HT1080 (cell line): ENCODE measurements at places on chromosomes 3 and 15. TPM values are rescaled to one million over a fixed set of nuclear protein-coding genes. Genes with fewer than 3 reads are reported as not detected.

The P2RY12 gene
- not detected in 2 replicates for total RNA-seq

The CCR8 gene
- total RNA-seq, result not detected in 2 replicates

The HAUS2 gene
- total RNA-seq, result 43.4 and 50.6 TPM in 2 replicates

The AHSG gene
- 0.32 TPM in 1 of 2 replicates, not detected in the other for total RNA-seq

The GOLGA8K gene
- total RNA-seq, result 0.14 and 0.47 TPM in 2 replicates

The CASR gene
- total RNA-seq, result not detected in 2 replicates

The HDC gene
- total RNA-seq, result not detected in 2 replicates

The WDR93 gene
- total RNA-seq, result not detected in 2 replicates

The LRRC2 gene
- total RNA-seq, result 0.19 and 0.20 TPM in 2 replicates

The BLM gene
- 13.1 and 16.1 TPM in 2 replicates for total RNA-seq

The TTLL13 gene
- not detected in 2 replicates for total RNA-seq

The EEF1AKMT4 gene
- 18.5 TPM in 2 replicates for total RNA-seq
